GM19239 (cell line): ENCODE measurements at places on chromosomes 11 and 22.

DNA sequence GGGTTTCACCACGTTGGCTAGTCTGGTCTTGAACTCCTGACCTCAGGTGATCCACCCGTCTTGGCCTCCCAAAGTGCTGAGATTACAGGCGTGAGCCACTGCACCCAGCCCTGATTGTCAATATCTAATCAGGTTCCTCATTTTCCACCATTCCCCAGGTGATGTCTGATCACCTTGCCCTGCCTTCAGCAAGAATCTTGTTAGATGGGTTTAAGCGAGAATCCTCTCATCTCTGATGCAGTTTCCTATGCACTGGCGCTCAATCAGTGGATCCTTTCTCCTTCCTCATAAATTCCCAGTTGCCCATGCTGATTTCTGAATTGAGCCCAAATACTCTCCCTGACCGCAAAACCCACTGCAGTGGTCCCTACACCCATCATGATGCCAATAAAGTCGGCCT lies 664 bp upstream of the ZC3H7B start:
- DNase-seq: no peak

- no peak for DNase-seq
These were observed 49.4 kb downstream of the RRAS2 start for GRCh38 chr11:14309425-14310192.

GRCh38 chr11:73478737-73479347 lies 102.6 kb downstream of the RELT start:
- no peak for DNase-seq

DNA sequence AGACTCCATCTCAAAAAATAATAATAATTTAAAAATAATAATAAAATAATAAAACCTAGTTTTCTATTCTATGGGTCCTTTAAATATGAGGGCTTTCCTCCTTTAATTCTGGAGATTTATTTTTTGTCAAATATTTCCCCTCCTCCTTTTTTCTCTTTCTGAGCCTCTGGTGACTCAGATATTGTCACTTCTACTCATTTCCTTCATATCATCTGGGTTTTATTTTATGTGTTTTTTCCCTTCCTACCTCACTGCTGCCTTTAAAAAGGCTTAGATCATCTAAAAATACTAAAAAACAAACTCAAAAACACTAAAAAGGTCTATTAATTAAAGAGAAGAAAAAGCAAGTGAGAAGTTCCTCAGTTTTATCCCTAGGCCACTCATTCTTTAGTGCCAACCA lies 138.9 kb downstream of the SPON1 start:
- DNase-seq: no peak

- no peak for DNase-seq
These were observed 57.5 kb upstream of the PLET1 start for GRCh38 chr11:112318184-112318591.

- no peak for DNase-seq
These were observed 2.2 kb upstream of the DDX10 start for GRCh38 chr11:108662700-108663099.

DNA sequence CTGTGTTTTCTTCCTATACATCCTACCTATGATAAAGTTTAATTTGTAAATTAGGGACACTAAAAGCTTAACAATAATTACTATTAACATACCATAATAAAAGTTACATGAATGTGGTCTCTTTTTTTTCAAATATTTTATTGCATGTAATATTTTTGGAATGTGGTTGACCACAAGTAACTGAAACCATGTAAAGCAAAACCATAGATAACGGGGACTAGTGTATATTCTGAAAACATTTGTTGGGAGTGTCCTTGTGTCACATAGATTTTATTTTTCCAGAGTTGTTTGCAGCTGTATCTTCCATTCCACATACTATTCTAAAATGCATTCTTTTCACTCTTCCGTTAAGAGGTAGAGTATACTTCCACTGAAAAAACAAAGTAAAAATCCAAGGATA lies 200.4 kb downstream of the KIF18A start:
- DNase-seq: no peak

GRCh38 chr11:7251836-7252682 lies at the start of gene SYT9:
SYT9 (plus strand) TSS chr11:7251904; CDS start chr11:7252187, 283 bp downstream.
- peak; percentile 9 for DNase-seq

GRCh38 chr11:118914178-118914918 lies 11.4 kb downstream of the BCL9L start:
- DNase-seq: no peak

GRCh38 chr11:70954471-70954870 lies 297.9 kb downstream of the SHANK2 start:
- DNase-seq: no peak

DNA sequence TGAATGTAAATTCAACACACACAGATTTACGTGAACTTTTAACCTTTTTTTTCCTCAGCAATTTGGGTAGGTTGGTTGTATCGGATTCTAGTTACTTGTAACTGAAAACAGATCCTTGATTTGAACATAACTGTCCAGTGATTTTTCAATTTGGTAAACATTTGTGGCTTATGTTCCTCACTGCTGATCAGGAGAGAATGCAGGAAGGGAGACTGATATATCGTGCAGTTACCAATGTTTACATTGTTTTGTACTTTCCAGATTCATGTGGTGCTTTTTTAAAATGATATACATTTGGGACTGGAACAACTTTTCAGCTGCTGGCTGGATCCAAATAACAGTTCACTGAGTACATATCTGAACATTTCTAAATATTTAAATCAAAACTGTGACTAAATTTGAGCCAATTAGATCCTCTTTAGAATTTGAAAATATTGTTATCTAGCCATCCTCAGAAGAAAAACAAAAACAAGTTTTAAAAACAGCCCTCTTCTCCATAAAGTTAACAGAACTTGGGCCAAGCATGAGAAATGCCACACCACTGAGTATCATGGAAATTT lies 84.3 kb upstream of the MTMR2 start:
- DNase-seq: no peak

- DNase-seq: no peak
These were observed 30.8 kb upstream of the POU2AF1 start for GRCh38 chr11:111409915-111410314.

DNA sequence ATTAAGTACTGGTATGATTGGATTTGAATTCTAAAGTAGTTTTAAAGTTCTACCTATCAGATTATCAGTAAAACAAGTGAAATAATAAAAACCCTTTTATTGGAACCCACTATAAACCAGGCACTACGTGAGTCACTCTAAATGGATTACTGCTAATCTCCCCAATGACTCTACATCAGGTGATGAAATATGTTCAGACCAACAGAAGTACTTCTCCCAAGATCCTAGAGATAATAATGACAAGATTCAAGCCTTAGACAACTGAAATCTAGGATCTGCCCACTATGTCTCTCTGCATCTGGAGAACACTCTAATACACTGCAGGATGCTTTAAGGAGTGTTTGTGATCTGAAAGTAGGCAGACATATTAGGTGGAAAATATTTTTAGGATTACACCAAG lies 652.1 kb upstream of the CHORDC1 start:
- DNase-seq: no peak

GRCh38 chr11:27025312-27025955 lies 15.2 kb upstream of the BBOX1 start:
- no peak for DNase-seq

DNA sequence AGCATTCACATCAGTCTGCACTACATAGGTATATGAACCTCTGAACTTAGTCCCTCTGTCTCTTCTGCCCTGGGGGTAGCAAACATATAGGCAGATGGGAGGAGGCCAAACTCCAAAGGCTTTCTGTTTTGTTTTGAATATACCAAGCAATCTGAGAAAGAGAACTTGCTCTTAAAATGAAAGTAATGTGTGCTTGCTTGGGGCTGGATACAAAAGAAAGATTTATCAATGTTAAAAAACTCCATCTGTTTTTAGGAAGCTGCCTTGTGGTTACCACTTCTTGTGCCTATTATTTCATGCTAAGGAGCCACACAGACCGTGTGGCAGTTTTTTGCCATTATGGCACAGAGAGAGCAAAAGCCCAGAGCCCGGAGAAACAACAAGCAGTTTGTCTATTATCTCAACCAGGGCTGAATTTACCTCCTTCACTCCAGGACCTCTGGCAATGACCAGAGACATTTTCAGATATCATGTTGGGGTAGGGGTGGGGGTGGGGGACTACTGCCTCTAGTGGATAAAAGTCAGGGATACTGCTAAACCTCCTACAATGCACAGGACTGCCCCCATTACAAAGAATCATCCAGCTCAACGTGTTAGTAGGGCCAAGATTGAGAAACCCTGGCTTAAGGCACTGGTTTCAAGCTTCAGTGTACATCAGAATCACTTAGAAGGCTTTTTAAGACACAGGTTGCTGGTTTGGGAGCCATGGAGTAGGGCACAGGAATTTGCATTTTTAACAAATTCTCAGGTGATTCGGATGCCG lies 124.2 kb downstream of the APIP start:
- peak; percentile 5 for DNase-seq

DNA sequence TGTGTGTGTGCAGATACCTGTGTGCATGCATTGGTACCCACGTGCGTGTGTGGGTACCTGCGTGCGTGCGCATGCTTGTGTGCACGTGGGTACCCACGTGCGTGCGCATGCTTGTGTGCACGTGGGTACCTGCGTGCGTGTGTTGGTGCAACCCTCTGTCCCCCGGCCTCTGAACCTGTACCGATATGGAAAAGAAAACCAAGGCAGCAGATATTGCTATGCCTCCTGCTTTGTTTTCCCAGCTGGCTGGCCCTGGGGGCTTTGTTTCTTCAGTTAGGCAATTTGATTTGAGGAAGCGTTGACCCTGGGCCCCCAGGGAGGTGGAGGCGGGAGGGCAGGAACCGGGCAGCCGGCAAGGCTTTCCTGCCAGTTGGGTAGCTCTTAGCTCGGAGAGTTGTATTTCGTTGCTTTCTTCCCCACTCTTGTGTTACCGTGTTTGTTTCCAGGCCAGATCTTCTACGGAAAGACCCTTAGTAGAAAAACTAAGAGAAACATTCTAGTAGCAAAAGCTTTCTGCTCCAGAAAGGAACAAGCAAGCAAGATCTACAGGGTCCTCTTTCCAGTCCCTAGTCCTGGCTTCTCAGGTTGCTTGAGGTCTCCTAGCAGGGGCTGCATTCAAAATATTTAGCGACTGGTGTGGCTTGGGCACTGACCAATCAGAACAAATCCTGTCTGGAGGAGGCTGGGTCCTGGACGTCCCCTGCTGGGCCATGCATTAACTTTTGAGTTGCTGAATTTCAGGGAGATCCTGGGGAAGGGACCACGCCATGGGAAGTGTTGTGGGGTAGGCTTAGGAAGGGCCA lies 26.3 kb upstream of the SORL1-AS1 start:
- DNase-seq: no peak

DNA sequence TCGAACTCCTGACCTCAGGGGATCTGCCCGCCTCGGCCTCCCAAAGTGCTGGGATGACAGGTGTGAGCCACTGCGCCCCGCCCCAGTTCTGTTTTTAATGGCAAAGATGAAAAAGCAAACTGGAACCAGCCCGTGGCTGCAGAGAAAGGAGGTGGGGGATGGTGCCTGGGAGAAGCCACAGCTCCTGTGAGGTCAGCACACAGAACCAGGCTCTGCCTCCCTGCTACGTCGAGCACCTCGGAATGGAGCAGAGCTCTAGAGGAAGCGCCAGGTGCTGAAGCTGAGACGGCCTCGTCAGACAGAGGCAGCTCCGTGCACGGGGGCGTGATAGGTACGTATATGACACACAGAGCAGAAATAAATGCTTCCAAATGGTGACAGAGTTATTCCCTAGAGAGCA lies 8.5 kb downstream of the DRD4 start:
- DNase-seq: no peak

DNA sequence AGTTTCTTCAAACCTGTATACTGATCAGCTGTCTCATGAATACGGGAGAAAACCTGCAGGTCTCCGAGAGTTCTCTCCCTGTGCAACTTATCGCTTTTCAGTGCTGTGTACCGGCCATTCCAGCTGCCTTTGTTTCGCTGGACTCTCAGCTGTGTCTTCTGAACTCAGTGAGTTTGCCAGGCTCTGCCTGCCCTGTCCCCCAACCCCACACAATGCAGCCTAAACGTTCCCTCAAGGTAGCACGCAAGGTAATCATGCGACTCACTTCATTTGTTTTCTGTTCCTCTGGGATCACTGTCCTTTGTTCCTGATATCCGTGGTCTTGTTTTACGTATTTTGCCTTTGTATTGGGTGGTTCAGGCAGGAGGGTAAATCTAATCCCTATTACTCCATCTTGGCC lies 13.5 kb downstream of the RBM7 start:
- DNase-seq: no peak

- DNase-seq: no peak
These were observed 50.7 kb downstream of the RRAS2 start for GRCh38 chr11:14308114-14308896.

DNA sequence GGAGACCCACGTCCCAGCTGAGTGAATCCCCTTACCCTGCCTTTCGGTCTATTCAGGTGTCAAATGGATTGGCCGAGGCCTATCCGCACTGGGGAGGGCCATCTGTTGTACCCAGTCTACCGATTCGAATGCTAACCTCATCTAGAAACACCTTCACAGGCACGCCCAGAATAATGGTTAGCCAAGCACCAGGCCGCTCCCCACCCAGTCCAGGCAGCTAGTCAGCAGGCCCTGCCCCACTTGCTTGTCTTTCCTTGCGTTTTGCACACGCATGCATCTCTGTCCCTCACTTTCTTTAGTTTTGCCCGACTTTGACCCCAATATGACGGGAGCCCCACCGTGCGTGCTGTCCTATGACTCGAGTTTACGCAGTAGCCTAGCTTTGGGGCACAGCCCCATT lies 31.7 kb downstream of the PARVB start:
- DNase-seq: no peak

DNA sequence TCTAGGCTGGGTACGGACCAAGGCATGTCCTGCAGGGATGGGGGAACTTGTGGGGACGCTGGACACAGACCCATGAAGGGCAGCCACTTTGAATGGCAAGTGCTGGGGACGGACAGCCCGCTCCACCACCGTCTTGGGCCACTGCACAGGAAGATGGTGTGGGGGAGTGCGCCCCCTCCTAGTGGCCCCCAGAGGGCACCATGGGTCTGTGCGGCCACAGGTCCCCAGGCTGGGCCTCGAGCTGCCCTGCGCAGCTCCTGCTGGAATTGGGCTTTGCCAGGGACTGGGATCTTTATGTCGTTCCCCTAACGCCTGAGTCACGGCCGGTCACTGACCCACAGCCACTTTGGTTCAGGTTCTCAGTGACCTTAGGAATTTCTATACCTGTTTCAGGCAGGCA lies 44.4 kb downstream of the NAT10 start:
- no peak for DNase-seq

DNA sequence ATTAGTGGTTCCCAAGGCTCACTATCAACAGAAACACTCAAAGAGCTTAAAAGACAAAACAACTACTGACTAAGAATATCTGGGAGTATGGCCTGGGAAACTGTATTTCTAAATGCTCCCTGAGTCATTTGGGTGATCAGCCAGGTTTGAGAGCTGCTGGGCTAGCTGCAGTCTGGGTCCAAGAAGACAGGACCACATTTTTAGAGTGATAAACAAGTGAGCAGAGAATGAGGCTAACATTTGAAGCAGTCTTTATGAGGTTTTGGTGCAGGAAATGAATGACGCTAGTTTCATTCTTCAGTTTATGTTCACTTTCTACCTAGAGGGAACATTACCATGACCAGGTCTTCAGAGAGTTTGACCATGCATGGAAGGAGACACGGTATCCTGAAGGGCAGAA lies 97.7 kb downstream of the TEAD1 start:
- no peak for DNase-seq
